Stimulated activated CD4-positive, alpha-beta T cell treated with anti-CD3 and anti-CD28 coated beads, Interleukin-1b, Interleukin-23, amount 100 ng/mL, for 24 hours (primary cell): ENCODE measurements at places on chromosomes 11 and 22.

- no peak for DNase-seq
Observed at GRCh38 chr22:19930551-19931486, 10.8 kb upstream of the COMT start.

DNA sequence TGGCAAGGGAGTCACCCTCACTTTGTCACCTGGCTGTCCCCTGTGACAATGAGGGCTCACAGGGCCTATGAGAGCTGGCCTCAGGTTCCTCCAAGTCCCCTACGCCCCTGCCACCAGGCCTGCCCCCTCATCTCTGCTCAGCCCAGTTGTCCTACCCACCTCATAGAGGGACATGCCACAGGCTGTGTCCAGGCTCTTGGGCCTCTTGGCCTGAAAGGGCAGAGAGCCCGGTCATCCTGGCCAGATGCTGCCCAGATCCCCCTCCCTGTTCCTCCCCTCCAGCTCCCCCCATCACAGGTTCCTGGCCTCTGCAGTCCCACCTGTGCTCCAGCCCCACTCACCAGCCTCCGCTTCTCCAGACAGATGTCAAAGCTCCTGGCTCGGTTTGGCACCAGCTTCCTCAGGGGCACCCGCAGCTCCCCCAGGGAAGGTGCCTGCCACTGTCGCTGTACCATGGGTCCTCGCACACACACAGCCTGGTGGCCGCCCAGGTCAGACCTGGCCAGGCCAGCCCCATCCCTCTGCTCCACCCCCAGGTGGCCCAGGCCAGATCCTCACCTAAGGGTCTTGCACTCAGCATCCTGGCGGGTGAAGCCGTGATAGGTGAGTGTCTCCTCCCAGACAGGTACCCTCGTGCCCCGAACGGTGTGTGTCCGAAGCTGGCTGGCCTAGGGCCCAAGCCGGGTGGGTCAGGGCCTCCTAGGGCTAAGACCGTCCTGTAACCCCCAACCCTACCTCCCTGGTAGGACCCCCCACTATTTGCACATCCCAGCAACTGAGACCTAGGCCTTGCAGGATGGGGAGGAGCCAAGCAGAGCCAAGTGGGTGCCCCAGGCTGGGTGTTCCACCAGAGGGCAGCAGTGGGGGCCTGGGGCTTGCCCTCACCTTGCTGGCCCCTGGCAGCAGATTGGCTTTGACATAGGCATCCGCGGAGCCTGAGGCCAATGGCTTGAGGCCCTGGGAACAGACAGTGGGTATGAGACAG, 8.3 kb downstream of the NDUFV1 start:
- DNase-seq = no peak

- no peak for DNase-seq
Observed at GRCh38 chr11:76666408-76666807, 4.1 kb downstream of the LRRC32 start.

GRCh38 chr22:29726106-29726505, 6.3 kb downstream of the CABP7 start:
- DNase-seq = no peak

- no peak for DNase-seq
Observed at GRCh38 chr11:107676336-107677057, 35.4 kb downstream of the SLN start.

- no peak for DNase-seq
Observed at GRCh38 chr11:58914821-58915543, 24.3 kb upstream of the GLYATL1 start.

DNA sequence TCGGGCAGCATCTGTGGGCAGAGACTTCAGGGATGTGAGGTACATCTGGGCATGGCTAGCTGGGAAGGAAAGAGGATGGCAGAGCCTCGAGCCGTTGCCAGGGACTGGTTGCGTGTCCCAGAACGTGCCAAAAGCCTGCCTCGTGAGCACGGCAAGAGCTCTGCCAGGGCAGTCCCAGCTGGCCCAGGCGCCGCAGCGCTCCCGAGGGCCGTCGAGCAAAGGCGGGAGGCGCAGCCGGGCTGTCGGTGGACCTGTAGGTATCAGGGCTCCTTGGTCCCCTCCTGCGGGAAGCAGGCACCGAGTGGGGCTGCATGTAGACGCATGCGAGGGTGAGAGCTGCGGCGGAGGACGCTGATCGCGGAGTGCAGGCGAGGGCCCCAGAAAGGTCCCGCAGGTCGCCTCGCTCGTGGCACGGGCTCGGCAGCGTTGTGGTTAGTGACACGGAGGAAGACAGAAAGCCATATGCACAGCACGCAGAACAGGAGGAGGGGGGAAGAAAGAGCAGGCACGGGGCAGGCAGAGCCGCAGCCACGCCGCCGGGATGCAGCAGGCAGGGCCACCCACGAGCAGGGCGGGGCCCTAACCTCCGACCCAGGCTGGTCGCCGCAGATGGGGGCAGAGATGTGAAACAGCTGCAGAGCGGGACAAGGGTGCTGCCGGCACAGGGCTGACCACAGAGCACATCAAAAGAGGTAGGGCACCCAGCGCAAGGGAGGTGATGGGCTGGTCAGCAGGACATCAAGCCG, 18.0 kb downstream of the LSP1 start:
- DNase-seq = no peak

- no peak for DNase-seq
Observed at GRCh38 chr22:40347300-40347699, 1.0 kb downstream of the ADSL start.

DNA sequence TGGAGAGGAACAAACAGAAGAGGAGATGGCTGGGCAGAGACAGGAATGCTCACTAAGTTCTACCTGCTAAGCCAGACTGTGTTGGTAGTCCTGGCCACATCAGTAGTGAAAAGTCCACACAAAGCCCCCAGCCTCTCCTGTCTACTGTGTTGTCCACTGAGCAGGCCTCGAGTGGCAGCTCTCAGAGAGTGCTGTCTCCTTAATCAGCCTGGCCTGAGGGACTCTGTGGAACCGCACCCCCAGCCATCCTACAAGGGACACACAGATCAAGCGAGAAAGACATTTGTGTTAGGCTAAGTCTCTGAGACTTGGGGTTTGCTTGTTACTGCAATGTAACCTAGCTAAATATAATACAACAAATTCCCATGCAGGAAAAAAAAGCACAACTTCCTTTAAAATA, 71.0 kb downstream of the PACSIN2 start:
- no peak for DNase-seq

DNA sequence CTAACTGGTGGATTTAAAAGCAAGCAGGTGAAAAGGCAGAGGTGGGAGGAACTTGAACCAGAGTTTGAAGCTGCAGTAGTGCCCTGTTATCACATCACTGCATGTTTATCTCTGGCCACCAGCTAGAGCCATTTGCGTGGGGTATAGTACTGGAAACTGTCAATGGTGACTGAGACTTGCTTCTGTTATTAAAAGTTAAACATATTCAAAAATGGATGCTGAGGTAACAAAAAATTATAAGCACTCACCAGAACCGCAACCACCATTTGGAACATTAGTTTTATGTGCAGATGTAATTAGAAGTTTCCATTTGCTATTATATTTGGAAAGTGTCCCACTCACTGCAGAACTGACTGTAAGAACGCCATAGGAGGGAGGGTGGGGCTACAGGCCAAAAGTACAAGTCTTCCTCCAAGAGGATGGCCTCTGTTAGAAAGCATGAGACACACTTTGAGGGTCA, 1.2 kb upstream of the CD59 start:
- no peak for DNase-seq

DNA sequence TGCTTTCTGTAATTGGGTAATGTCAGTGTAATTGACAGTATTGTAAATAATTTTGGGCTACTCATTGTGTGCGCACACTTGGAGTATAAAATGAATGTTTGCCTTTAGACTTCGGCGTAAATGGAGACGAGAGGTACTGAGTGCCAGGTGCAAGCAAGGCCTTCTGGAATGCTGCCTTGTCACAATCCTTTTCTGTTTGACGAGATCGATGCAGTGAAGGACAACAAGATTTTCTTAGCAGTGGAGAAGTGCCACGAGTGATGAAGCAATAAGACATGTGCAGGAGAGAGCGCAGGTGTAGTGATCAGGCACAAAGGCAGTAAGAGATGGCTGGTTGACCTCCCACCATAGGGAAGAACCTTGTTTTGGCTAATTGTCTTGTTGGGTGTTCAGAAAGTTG, 67.5 kb downstream of the DDX10 start:
- no peak for DNase-seq

DNA sequence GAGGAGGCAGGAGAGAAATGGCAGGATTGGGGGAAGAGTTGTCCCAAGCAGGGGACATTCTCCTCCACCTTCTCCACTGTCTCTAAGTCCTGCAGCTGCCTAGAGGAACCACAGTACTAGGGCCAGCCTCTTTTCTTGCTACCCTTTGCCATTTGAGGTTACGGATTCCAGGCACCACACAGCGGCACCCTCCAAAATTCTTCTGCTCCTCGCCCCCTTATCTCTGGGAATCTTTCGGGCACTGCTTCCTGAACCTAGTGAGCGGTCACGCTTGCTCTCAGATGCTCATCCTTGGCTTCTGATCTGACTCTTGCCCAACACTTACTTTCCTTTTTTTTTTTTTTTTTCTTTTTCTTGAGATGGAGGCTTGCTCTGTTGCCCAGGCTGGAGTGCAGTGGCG, 26.6 kb upstream of the XBP1 start:
- no peak for DNase-seq

- DNase-seq = no peak
Observed at GRCh38 chr11:125932301-125932700, 13.5 kb upstream of the VSIG10L2 start.
